ENCODE measurements at places on chromosomes 3 and 15.

- DNase-seq = no peak
Observed at GRCh38 chr15:56817321-56818080, 84.2 kb upstream of the ZNF280D start.

GRCh38 chr15:58551764-58552504, 120.1 kb downstream of the LIPC start:
- DNase-seq = no peak

GRCh38 chr15:39778021-39778420, 4.6 kb downstream of the FSIP1 start:
- no peak for DNase-seq

DNA sequence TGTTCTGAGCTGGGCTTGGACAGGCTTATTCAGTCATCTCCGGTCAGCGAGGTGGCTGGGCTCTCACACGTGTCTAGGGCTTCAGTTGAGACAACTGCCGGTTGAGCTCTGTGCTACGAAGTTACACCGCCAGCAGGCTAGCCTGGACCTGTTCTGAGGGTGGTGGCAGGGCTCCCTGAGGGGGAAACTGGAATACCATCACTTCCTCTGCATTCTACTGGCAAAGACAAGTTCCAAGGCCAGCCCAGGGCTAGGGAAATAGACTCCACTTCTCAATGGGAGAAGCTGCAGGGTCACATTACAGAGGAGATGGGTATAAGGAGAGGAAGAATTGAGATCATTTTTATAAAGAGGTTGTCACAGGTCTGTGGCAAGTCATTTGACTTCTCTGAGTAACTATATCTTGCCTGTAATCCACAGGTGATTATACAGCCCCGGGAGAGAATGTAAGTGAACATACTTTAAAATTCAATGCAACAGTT, 106.8 kb upstream of the IL12A start:
- no peak for DNase-seq

DNA sequence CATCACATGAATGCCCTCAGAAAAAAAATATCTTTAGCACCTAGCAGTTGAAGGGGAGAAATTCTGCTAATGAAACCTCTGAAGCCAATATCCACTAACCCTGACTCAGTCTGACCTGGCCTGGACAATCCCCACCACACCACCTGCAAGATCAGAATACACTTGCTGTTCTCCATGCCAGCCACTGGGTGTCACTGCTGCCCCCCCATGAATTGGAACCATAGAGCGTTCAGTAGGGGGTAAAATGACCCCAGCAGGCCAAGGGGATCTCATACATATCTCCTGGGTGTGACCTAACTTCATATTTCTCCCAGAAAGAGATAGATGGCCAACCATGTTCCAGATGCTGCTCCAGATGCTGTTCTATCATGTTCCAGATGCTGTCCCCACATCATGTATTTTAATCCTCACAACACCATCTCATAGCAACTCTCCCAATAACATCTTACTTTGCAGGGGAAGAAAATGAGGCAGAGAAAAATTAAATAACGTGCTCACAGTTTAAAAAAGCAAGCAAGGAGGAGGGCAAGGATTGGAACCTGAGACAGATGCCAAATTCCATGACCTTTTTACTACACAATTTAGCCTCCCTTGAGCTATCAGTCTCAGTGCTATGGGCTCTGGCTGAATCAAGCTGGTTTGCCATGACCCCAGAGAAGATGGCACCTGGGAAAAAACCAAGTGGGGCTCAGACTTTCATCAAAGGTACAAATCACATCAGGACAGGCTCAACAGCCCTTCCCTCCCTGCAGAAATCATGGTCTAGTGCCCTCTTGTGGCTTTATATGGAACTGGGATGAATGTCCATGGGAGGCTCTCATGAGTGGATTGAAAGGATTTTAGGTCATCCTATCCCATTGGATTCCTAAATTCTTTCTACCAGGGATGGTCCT, 12.4 kb downstream of the NTRK3 start:
- DNase-seq = peak; percentile 40

DNA sequence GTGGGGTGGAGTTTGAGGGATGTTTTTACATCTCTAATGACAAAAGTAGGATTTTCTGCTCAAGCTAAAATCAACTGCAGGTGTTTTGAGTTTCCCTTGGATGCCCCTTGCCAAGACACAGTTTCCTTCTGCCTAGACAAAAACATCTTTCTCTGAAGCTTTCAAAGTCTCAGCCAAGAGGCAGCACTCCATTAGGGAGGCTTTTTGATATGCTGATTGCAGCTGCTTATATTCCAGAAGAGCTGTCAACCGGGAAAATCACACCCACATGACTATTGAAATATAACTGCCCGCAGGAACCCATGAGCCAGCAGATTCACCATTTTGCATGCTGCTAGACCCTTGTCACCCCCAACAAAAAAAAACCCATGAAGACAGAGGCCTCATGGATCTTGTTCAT, 27.5 kb upstream of the ZNF148 start:
- no peak for DNase-seq

DNA sequence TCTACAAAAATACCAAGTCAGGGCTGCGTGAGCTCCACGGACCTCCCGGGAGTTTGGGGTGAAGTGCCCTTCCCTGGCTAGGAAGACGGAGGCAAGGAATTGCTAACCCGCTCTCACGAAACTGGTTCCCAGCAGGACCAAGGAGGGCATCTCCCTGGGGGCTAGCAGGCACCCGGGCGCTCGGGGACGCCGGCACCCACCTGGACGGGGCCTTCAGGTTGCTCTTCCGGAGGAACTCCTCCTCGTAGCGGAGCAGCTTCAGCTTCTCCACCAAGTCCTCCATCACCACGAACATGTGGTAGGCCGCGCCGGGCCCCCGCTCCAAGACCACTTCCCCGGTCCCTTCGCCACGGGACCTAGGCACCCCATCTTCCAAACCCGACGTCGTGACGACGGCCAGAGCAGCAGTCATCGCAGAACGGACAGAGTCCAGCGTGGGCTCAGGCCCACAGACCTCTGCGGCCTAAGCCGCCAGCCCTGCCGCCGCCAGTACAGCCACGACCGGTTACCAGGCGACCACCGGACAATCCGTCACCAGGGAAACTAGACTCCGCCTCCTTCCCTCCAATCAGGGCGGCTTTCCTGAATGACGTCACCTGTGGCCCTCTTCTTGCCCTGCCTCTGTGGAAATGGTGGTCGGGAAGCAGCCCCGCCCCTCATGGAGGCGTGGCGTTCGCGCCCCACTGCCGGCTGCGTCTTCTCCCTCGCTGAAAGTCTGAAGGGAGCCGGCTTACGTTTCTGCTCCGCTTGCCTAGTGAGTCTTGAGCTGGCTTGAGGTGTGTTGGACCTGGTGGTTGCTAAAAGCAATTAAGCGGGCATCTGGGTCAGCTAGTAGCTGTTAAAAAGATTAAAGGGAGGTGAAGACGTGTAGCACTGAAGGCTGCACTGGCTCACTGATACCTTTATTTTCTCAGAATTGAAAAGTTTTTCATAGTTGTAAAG, at the start of gene IFT57:
TSS of gene IFT57 (minus strand) at position 514 of the 942 bp plus-strand sequence. CDS start at position 412, 102 bp downstream.
- DNase-seq = peak; percentile 91

DNA sequence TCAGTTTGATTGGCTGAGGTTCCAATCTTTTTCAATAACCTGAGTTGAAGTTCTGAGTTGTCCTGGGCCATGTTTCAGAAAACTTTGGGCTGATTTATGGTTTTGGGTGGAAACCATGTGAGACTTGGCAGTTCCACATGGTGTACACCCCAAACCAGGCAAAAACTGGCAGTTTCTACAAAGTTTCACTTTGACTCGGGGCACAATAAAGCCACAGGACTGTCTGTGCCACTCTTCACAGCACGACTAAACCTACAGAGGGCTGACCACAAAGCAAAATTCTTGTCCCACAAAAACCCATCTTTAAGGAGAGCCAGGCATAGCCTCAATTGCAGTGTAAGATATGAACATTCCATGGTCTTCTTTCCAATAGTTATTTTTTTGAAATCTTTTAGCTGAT, 155.0 kb downstream of the DUT start:
- no peak for DNase-seq

DNA sequence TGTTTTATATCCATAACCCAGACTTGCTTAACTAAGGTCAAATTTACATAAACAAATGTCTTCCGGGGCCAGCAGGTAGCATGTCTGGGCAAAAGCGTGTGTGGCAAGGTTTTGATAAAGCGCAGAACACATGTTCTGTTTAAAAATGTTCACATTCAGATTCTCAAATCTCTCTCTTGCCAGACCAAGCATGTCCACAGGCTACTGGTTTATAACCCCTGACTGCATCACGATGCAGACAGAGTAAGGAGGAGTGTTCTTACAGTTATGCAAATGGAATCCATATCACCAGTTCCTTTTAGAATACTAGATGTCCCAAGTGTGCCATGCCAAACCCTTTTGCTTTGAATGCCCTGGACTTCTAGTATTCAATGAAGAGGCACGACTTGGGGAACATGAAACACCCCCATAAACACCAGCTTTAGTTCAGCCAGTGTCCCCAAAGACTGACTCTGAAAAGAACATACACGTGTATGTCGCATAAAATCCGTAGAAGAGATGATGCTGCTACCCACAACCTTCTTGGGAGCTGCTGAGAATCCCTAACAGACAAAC, 412.0 kb downstream of the CNTN4 start:
- DNase-seq = no peak

- peak; percentile 78 for DNase-seq
Observed at GRCh38 chr15:36407647-36408046, 171.8 kb upstream of the CDIN1 start.

GRCh38 chr3:126679831-126680666, 24.0 kb upstream of the CHCHD6 start:
- no peak for DNase-seq

GRCh38 chr3:117409701-117410459, 700.3 kb downstream of the TUSC7 start:
- no peak for DNase-seq

DNA sequence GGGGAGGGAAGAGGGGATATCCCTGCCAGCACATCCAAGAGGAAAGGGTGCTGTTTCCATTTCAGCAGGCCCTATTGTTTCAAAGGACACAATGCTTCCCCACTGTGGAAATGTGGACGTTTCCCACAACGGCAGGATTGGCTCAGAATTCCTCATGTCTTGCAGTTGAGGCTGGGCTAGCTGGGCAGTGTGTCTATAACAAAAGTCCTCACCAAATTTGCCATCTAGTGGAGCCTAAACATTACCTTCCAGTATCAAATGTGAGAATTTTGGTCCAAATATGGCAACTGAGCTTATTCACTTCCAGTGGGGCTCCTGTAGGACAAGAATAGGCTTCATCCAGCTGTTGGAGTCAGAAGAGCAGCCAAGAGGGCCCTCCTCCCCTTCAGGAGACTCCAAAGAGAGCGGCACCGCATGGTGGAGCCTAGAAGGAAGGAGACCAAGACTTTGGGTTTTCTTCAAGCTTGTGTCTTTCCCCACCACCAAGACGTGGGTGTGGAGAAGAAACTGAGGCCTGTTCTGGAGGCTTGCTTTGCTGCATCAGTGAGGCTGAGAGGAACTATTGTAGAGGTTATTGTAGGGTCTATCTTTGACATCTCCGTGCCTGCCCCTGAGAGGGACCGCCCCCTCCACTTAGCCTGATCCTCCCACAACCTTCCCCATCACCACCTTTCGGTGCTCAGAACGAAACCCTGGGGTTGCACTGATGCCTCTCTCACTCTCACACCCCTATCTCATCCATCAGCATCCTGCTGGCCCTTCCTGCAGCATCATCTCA, 45.3 kb upstream of the SLCO2A1 start:
- DNase-seq = no peak

DNA sequence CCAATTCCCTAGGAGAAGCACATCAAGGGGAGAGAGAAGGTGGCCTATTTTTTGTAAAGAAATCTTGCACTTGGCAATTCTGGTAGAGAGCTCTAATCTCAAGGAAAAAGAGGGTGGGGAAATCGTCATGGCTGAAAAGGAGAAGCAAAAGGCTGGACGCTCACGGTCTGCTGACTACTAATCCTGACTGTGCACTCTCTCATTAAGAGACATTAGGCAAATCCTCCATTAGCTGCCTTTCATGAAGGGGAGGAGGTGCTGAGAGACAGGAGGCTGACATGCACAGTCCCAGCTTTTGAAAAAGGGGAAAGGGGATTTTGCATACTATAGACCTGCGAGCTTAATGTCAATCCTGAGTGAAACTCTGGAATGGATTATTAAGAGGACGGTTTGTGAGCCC, 170.0 kb downstream of the NR2F2 start:
- DNase-seq = no peak

- DNase-seq = no peak
Observed at GRCh38 chr3:67076607-67077006, 78.5 kb downstream of the KBTBD8 start.

DNA sequence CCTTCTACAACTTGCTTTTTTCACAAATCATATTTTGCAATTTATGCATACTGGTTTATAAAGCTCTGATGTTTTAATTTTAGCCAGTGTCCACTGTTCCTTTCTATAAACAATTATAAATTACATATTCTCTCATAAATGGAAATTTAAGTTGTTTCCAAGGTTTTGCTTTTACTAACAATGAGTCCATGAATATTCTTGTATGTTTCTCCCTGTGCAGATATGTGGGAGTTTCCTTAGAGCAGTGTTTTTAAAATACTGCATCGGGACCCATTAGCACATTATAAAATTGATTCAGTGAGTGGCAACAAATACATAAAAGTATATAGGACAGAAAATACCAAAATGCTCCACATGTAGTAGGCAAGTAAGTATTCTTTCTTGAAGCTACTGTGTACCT, 235.6 kb downstream of the PCCB start:
- DNase-seq = no peak

GRCh38 chr15:39340903-39341645, 239.8 kb upstream of the THBS1 start:
- no peak for DNase-seq

DNA sequence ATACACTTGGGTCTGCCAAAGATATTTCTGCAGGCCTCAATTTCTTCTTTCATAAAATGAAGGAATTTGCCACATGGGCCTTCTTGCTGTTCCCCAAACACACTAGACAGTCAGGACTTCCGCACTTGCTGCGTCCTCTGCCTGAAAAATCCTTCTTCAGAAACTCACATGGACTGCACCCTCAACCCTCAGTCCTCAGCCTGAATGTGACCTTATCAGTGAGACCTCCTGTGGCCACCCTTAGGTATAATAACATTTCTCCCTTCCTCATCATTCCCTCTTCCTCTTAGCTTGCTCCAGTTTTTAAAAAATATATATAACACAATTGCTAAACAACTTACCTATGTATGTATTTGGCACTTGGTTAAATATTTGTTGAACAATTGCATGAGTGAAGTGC, 257.5 kb downstream of the MFSD1 start:
- DNase-seq = no peak
